ENCODE measurements at places on chromosomes 5 and 9.

- no peak for DNase-seq
These were observed 1.9 kb upstream of the ZDHHC11 start for GRCh38 chr5:852431-853401.

- DNase-seq, result no peak
These were observed 20.6 kb downstream of the PFDN1 start for GRCh38 chr5:140282266-140282665.

GRCh38 chr5:32542216-32543059 lies 42.9 kb upstream of the SUB1 start:
- DNase-seq, result no peak

DNA sequence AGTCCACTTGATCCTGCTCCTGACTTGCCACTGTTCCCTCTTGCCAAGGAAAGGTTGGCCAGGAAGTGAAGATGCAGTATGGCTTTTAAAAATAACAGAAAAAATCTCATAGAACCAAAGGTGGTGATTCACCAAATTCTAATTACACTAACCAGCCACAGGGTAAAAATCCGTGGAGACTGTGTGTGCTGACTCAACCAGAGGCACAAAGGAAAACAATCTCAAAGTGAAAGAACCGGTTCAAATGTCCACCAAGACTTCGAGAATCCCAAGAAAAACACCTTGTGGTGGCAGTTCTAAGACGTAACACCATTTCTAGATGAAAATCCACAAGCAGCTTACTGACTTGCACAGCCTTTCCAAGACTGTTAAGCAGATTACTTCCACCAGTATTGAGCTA lies 279.1 kb downstream of the TLE1 start:
- no peak for DNase-seq

GRCh38 chr9:123135430-123135829 lies 102.0 kb downstream of the GPR21 start:
- no peak for DNase-seq

GRCh38 chr9:109421026-109421970 lies 76.8 kb downstream of the PTPN3 start:
- DNase-seq, result no peak

Data from effector CD4-positive, alpha-beta T cell (primary cell).